Activated CD4-positive, alpha-beta T cell treated with anti-CD3 and anti-CD28 coated beads, Interleukin-2, amount 50 U/mL, for 24 hours (primary cell): ENCODE measurements at places on chromosomes 7 and 10.

DNA sequence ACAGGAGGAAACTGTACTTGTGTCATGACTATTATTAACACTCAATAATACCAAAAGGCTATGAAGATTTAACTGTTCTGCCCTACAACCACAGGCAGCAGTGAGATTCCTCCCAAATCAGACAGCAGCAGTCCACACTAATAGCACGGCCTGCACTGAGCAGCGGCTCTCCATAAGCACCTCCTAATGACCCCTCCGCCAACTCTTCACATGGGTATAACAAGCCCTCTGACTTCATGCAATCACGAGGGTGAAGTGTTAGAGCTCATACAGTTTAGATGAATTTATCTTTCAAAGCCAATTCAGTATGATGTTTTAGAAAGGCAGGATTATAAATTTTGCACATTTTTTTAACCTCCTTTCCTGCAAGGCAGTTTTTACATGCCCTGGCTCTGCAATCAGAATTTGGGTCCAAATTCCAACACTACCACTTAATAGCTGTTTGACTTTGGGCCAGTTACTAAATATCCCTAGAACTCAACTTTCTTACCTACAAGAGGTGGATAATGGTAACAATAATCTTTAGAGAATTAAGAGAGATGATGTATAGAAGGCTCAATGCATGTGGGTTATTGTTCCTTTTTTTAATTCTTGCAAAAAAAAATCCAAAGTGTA is 617.1 kb downstream of the KCNMA1 start:
- no peak for DNase-seq

- no peak for DNase-seq
These were observed 12.3 kb downstream of the ERCC6 start for GRCh38 chr10:49526619-49527018.

DNA sequence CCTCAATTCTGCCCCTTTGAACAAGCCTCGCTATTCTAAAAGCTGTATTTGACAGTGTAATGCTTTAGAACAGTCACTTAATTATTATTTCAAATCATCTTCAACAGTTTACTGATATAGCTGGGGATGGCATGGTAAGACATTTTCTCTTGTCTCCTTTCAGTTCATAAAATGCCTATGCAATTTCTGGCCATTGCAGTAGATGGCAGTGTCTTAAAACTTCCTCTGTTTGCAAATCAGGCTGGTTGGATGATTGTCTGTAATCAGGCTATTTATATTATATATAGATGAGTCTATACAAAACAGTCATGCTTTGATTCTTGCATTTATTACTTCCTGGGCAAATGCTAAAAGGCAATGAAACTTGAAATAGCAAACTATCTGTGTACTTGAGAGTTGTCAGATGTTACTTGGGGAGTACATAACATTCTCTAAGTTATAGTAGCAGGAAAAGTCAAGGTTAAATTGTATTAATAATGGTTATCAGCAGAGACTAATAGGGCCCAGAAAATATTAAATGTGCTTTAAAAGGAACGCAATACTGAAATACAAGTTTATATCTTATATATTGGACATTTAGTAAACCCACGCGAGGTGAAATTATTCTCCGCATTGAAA is 55.5 kb upstream of the LHFPL3 start:
- no peak for DNase-seq

DNA sequence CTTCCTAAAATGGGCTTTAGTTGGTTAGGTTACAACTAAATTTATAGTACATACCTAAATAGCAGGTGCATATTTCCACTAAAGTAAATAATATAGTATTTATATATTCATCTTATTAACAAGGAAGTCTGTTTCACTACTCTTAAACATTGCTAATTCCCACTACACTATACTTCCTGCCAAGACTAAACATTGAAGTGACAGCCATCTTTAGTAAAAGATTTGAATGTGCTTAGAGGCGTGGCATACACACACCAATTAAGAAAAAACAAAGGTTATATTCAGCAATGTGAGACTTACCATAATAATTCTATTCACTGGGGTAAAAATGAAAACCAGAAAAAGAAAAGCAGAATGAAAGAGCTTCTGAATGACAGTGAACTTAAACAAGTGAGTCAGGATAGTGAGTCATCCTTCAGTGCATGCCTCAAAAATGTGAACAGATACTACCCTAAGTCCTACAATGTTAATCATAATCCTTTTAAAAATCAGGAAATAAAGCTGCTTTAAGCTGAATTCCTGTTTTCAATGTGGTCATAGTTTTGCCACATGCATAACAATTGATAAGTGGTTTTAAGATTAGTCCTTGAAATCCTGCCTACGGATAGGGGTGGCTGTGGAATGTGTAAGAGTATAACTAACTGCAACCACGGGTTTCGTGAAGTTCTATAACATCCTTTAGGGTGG is 59.4 kb downstream of the USP6NL start:
- no peak for DNase-seq

- DNase-seq = no peak
These were observed 7.5 kb upstream of the OPTN start for GRCh38 chr10:13092291-13093102.

DNA sequence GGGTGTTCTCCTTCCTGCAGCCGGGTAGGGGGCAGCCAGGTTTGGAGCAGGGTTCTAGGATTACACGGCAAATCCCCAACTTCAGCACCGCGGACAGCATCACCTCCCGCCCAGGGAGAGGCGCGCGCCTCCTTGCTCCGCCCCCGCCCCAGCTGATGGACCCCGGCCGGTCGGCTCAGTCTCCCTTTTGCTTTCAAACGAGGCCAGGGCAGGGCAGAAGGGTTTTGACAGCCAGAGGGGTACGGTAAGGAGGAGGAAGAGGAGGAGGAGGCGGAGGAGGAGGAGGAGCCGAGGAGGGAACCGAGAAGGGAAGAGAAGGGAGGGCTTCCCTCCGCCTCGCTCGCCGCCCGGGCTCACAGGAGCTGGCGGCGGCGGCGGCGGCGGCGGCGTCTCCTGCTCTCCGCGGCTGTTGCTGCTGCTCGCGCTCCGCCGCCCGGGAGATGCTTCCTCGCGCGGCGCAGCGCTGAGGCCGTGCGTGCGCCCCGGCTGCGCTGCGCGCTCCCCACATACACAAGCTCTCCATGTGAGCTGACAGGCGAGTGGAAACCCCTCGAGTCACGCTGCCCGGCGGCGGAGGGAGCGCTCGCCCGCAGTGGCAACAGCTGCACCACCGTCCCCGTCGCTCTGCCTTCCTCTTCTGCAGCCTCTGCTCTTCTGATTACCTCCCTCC is 615 bp upstream of the CNTNAP2 start:
- DNase-seq = no peak

DNA sequence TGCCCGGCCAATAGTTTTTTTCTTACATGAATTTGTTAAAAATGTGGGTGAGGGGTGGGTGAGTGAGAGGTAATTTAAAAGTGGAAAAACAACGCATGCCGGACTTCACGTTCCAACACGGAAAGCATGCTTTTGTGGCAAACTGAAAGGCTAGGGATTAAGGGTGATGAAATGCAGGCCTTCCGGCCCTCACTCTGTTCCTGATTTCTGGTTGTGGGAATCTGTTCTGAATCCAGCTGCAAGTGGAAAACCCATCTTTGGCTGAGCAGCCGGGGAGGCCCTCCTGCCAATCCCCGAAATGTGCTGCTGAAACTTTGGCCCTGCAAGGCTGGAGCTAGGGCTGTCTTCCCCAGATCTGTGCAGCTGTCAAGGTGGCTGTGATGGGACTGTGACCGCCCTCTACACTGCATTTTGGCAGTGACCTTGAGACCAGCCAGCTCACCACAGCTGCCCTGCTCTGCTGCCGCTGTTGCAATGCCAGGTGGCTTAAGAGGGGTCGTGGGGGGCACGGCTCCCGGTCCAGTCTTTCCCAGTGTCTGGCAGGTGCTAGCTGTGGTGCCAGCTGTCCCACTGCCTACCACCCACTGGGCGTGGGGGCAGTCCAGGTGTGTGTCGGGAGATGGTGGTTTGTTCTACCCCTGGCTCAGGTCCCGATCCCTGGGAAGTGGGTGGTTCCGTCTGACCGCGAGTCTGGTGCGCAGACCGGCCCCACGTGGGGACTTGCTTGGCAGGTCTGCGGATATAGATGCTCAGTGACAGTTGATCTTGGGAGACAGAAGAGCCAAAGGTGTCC is 39.0 kb downstream of the TET1 start:
- DNase-seq = no peak

DNA sequence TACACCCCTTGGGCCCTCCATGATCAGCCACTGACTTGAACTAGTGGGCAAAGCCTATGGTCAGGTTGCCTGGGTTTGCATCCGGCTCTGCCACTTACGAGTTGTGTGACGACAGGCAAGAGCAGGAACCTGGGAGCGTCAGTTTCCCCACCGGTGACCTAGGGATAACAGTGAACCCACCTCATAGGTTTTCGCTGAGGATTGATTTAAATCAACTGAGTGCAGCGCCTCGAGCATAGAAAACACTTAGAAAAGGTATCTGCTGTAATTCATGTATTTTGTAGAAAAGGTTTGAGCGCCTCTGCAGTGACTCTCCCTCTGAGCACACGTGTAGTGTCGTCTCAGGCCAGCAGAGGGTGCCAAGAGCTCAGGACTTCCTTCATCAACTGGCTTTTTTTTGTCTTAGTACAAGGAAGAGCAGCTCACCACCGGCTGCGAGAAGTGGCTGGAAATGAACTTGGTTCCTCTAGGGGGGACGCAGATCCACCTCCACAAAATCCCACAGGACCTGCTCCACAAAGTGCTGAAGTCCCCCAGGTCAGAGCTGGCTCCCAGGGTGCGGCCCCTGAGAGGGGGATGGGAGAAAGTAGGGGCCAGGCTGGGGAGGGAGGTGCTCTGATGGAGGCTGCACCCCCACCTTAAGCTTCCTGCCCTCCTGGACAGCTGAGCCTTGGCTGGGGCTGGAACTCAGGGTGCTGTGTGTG is 27.7 kb downstream of the BTBD16 start:
- DNase-seq = peak; percentile 16

- peak; percentile 33 for DNase-seq
These were observed 25.8 kb upstream of the PCGF5 start for GRCh38 chr10:91194497-91195179.

DNA sequence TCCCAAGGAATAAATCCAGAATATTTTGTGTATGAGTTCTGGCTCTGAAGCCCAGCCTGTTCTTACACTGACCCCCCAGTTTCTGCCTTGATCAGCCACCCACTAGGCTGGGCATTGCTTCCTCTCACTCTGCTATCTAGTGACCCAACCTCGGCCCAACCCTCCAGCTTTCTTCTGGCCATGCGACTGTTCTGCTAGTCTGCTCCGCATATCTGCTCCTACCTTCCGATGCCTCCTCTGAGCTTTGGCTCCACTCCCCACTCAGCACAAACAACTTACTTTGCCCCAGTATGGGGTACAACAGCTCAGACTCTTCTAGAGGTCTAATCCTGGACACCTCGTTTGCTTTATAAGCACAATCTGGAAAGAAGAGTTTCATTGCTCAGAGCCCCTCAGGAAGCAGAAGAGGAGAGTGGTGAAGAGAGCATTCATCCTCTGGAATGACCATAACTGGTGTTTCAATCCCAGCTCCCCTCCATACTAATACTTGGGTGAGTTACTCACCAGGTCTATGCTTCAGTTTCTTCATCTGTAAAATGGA is 99.6 kb downstream of the NPSR1 start:
- no peak for DNase-seq

GRCh38 chr10:131006458-131007256 is 304.9 kb downstream of the TCERG1L start:
- no peak for DNase-seq

DNA sequence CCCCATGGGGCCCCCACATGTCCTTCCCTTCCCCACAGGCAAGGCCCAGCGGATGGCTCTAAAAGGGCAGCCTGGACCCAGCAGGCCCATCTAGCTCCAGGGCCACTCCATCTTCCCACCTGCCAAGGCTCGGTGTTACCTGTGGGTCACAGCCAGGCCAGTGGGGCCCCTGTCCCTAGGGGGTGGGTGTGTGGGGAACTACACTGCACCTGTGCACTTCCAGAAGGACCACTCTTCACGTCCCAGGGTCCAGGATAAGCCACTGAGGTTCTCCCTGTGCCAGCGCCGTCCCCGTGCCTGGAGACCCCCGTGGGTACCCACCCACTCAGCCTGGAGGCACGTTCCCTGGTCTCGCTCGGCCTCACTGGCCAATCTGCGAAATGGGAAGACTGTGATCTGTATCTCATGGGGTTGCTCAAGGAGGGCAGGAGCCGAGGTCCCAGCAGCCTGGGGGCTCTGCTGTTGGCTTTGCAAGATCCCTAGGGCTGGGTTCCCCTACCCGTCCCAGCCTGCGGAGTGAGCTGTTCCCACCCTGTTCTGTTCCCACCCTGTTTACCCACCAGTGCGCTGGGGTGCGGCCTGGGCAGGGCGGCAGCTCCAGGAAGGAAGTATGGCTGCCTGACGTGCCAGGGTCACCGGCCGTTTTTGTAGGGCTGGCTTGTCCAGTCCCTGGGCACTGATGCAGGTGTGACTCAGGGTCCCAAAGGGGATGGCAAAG is 4.6 kb downstream of the PWWP2B start:
- DNase-seq = no peak

DNA sequence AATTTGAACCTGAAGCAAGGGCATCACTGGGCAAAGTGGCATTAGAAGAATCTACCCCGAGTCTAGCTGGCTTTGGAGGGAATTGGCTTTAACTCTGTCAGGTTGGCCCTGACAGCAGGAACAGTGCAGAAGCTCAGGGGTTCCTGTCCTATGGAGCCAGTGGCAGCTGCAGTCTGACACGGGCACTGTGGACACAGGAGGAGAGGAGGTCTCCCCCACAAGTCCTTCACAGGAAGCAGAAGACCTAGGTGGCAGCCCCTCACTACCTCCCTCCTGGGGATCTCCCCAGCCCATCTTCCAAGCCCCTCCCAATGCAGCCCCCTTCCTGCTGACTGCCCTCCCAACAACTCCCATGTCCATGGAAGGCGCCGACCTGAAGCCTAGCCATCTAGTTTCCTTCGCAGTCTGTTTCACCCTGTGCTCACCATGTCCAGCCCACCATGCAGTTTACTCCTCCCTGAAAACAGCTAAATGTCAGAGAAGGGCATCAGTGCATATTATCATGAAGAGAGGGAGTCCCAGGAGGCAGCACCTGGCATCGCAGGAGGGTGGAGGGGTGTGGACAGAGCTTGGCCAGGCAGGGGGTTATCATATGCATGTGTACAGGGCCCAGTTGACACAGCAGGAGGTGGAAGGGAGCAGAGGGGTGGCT is 17.9 kb upstream of the GDF10 start:
- DNase-seq = no peak

- DNase-seq = no peak
These were observed 674 bp upstream of the OSBPL3 start for GRCh38 chr7:24980534-24981170.

- DNase-seq = no peak
These were observed 15.6 kb downstream of the SMKR1 start for GRCh38 chr7:129517931-129518330.

DNA sequence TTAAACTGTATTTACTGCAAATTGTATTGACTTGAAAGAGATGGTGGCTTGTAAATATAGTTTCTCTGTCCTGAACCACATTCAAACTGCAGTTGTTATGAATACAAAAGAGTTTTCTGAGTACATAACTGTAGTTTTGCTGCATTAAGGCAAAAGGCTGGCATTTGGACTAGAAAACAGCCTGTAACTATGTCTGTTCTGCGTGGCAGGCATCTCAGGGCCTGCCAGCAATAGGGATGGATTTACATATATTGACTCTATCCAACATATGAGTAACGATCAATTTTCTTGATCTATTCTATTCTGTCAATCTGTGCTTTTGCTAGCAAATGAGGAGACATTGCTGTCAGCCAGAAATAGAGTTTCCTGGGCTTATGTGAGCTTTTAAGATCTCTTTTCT is 174.6 kb downstream of the TMEM26 start:
- no peak for DNase-seq
